ENCODE measurements at places on chromosomes 4 and X.

- DNase-seq, result no peak
These were observed 26.5 kb upstream of the IRAK1 start for GRCh38 chrX:154046031-154046781.

- no peak for DNase-seq
These were observed 47.0 kb downstream of the TBC1D14 start for GRCh38 chr4:6956434-6957147.

DNA sequence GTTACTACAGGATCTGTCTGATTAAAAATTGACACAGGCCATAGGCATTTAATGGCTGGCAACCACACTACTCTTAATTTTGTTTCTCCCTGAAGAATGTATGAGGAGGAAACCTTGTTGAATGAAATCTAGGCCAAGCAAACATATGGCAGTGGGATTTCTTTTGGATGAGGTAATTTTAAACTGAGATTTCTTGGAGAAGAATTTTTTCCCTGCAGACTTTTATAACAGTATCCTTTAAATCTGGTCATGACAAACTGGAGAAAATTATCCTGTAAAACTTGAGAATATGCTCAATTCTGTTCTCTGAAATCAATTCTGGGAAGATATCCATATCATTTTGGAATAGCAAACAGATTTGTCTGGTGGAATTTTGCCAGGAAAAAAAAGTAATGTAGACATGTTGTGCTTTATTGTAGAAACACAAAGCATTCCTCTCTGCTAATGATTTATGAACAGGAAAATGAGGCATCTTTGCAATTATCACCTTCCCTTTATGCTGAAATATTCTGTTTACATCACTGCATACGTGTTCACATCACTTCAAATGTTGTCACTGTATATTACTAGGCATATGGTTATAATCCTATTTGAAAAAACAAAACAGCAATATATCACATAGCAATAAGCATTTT is 108.3 kb upstream of the ARSJ start:
- DNase-seq, result no peak

GRCh38 chrX:153064061-153064460 is 7.8 kb downstream of the PNMA3 start:
- no peak for DNase-seq

DNA sequence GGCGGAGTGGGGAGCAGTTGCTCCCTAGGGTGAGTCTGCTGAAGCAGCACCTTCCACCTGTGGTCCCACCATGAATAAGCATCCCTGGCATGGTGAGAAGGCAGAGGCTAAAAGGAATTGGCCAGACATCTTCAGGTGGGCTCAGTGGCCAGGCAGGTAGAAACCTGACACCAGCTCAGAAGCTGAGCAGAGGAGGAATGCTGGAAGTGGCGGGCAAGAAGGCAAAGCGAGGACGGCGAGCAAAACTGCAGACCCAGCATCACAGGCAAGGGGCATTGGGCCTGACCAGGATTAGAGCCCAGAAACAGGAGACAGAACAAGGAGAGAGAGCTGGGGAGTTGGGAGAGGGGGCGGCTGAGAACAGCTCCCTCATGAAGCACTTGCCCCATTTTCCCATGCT is 25.3 kb downstream of the TSC22D3 start:
- DNase-seq, result no peak

- DNase-seq, result no peak
These were observed 30.5 kb downstream of the AFF1 start for GRCh38 chr4:86965019-86965976.

GRCh38 chrX:1750267-1750666 is 135.4 kb downstream of the ASMT start:
- DNase-seq, result no peak

GRCh38 chr4:39699687-39700409 is 1.9 kb downstream of the UBE2K start:
- no peak for DNase-seq

GRCh38 chr4:171340258-171340657 is 472.9 kb upstream of the GALNTL6 start:
- no peak for DNase-seq

DNA sequence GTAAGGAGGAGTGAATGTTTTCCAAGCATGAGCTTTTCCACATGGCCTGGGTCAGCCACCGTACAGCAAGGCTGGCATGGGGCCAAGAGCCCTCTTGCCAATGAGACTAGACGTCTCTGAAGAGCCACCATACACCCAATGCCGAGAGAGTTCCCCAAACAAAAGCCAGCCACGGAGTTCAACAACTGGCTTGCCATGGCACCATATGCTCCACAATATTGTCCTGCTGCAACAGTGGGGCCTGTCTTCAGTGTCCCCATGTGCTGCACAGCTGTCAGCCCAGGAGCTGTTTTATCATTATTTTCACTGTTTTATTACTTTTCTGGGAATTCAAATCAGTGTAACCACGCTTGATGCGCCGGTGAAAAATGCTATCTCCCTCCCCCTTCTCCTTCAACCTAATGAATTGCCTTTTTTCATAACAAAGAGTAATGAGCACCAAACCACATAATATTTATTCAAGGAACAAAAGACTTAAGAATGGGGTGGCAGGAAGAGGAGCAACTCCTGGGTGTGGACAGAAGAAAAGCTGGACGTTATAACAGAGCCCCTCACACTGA is 18.4 kb downstream of the MAML3 start:
- DNase-seq, result no peak

GRCh38 chr4:85243857-85244256 is 231.1 kb upstream of the ARHGAP24 start:
- DNase-seq, result no peak

GRCh38 chr4:46649390-46649789 is 259.5 kb upstream of the GABRA2 start:
- DNase-seq, result no peak

DNA sequence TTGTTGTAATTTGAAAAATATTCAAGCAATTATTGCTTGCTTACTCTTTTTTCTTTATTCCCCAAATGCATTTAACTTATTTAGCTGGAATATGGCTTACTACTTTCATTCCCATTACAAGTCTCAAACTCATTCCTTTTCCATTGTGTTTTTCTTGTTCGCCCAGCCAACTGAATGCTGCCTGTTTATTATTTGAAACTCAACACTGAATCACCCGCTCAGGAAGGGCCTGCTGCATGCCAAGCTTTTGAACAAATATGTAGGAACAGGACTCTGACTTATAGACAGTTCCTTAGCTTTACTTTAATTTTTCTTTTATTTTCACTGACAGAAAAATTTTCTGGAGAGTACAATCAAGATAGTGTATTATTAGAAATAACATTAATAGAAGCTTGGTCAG is 12.9 kb downstream of the PCDH18 start:
- DNase-seq, result no peak

GRCh38 chr4:106092361-106093040 is 197.2 kb downstream of the NPNT start:
- no peak for DNase-seq
